ENCODE measurements at places on chromosomes 3 and 15.

GRCh38 chr15:76773234-76773633 lies 131.9 kb downstream of the SCAPER start:
- no peak for DNase-seq

DNA sequence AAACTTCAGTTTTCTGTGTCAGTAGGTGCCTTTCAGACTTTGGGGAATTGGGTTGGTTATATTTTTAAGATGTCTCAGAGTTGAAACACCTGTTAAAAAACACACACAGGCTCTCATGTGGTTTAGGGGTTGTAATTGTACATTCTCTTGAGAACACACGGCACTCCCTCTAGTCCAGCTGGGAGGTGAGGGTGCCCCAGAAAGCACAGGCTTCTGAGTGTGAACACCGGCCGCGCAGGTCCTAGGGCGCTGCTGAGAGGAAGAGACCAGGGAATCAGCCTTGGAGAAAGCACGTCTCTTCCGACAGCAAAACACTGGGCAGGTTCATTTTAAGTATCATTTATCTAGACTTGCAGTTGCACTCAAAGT lies 68.0 kb upstream of the RPL35A start:
- DNase-seq: no peak

DNA sequence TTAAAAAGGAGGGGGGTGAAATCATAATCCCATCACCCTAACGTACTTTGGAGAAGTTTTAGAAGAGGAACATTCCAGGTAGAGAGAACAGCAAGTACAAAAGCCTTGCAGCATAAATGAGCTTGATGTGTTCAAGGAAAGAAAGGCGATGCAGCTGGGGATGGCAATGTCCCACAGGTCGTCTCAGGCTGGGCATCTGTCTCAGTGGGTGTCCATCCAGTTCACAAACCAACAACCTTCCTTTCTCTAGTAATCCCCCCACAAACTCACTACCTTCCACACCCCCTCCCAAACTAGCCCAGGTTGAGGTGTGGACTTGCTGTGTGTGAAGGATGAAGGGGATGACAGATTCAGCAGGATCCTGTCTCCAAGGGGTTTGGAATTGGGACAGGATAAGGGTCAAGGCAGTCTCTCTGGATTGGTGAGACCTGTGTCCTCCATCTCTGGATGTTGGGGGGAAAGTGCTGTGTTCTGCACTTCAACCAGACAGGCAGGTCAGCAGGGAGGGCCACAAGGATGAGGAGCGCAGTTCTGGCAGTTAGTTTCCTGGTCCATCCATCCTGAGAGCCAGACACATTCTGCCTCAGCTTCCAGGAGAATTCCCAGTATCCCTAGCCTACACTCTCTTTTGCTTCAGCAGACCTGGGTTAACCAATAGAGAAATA lies 1.7 kb upstream of the ESYT3 start:
- no peak for DNase-seq

GRCh38 chr3:98966862-98967546 lies 65.5 kb upstream of the DCBLD2 start:
- DNase-seq: no peak

DNA sequence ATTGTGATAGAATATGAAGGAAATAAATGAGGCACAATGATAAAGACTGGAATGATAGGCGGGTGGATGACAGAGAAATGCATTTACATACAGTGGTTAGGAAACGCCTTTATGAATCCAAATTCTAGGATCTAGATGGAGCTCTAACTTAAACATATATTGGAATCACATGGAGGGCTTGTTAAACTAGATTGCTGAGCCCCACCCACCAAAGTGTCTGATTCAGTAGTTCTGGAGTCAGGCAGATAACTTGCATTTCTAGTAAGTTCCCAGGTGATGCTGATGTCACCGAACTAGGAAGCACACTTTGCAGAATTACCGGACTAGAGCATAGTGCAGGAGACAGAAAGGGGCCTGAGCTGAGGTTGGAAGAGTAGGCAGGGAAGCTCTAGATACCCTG lies 837.2 kb downstream of the FHIT start:
- no peak for DNase-seq

DNA sequence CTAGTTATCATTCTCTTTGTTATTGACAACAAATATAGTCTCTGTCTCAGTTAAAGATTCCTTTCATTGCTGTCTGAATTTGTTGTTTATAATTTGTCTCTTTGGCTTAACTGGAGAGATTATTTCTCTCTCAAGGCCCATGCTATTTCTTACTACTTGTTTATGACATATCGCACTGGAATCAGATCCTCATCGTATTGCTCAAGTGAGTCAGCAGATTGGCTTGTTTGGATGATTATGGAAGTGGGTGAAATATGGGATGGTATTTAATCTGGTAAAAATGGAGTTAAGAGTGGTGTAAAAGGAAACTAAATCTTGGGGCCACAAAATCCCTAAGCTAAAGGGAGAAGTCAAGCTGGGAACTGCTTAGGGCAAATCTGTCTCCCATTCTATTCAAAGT lies 613.1 kb downstream of the SI start:
- DNase-seq: no peak

- no peak for DNase-seq
These were observed 213.7 kb upstream of the NR2E3 start for GRCh38 chr15:71596672-71597071.

GRCh38 chr3:124260206-124260915 lies 268.4 kb upstream of the ROPN1 start:
- no peak for DNase-seq

Data from CD4-positive, alpha-beta T cell (primary cell).